AG04449 (cell line): ENCODE measurements at places on chromosomes 2 and 18.

DNA sequence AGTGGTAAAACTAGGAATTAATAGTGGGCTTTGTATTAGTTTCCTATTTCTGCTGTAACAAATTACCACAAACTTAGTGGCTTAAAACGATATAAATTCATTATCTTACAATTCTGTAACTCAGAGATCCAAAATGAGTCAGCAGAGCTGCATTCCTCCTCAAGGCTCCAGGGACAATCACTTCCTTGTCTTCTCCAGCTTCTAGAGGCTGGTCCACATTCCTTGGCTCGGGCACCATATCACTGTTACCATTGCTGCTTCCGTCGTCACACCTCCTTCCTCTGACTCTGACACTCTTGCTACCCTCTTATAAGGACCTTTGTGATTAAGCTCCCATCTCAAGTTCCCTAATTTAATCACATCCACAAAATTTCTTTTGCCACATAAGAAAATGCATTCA, 567.8 kb upstream of the KLHL29 start:
- DNase-seq: no peak

- no peak for DNase-seq
These were observed 100.5 kb downstream of the SLC4A3 start for GRCh38 chr2:219727771-219728429.

- peak; percentile 42 for DNase-seq
These were observed 9.7 kb upstream of the IL1RN start for GRCh38 chr2:113117541-113118262.

GRCh38 chr2:8602809-8603208, 79.0 kb upstream of the ID2 start:
- DNase-seq: no peak

GRCh38 chr2:226564667-226565066, 235.0 kb downstream of the IRS1 start:
- no peak for DNase-seq

- DNase-seq: no peak
These were observed 8.2 kb downstream of the FTCDNL1 start for GRCh38 chr2:199842631-199843395.

- DNase-seq: no peak
These were observed 510.1 kb upstream of the SLC8A1 start for GRCh38 chr2:40962026-40962425.

DNA sequence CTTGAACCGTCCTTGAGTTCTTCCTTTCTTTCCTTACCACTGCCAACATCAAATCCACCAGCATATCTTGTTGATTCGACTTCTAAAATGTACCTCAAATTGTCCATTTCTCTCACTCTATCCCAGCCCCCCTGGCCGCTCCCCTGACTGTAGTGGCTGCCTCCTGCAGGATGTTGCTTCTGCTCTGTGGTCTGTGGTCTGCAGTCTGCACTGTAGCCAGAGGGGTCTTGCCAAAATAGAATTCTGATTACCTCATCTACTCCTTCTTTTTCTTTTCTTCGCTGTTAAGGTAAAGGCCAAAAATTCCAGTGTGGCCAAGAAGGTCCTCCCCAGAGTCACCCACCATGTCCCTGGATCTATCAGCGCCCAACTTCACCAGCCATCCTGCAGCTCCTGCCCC, 79.5 kb upstream of the ALPP start:
- DNase-seq: no peak

DNA sequence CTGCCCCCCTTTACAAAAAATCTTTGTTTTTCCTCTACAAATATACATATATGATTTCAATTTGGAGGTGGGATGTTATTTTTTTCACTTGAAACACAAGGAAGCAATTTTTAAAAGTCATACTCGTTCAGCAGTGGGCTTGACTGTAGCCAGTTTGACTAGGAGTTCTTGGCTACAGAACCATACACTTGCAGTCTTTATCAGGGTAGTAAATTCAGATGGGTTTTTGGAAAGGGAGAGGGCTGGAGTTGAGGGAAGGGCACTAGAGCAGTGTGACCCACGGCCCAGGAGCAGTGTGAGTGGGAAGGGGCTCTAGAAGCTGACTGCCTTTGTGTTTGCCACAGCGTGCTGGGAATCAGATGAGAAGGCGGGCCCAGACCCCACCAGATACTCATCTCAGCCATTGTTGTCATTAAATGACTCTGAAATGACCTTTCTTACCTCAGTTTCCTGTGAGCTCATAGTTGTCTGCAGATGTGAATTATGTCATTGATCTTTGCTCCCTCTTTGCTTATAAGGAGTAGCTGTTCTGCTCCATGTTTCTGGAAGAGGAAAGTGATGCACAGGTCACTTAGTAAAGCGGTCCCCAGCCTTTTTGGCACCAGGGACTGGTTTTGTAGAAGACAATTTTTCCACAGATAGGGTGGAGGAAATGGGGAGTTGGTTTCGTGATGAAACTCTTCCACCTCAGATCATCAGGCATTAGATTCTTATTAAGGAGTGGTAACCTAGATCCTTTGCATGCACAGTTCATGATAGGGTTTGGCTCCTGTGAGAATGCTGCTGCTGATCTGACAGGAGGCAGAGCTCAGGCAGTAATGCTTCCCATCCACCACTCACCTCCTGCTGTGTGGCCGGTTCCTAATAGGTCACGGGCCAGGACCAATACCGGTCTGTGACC, 116.8 kb downstream of the SPTBN1 start:
- DNase-seq: no peak

DNA sequence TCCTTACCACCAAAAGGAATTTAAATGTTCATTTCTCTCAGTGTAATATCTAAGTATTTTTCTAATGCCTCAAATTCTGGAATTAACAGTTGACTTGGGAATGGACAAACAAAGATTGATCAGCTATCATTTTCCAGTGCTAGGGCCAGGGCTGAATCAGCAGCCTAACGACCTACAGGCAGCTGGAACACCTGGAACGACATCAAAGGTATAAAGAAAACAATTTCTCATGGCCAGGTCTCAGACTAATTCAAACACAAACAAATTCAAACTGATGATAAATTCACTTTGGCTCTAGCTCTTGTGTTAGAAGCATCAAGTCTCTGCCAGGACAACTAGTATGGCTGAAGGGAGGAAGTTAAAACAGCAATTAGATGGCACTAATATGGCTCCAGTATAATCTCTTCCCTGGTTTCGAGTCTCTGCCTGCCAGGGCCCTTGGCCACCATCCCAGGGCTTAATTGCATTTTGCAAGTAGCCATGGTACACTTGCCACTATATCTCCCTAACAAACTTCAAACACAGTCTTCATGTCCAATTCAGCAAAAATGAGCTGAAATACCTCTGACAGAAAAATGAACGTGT, 70.2 kb upstream of the FSHR start:
- DNase-seq: no peak

- DNase-seq: peak; percentile 49
These were observed 134.4 kb upstream of the SEC11C start for GRCh38 chr18:59005262-59005661.

- DNase-seq: no peak
These were observed 82.8 kb upstream of the PNPT1 start for GRCh38 chr2:55776479-55776878.

DNA sequence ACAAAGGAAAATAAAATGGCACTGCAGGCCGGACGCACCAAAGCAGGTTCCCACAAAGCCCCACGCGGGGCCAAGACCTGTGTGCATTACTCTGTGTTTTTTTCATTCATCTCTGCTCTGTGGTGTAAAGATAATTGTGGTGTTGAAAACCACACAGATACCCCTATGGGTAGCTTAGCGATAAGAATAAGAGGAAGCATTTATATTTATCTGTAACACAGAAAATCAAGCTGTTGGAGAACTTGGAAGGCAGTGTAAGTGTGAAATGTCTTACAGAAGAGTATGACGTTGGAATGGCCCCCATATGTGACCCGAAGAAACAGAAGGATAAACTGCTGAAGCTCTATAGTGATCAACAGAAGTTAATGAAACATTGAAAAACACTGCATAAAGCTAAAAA, 20.3 kb upstream of the MARCO start:
- DNase-seq: no peak
